DMS53 (cell line): ENCODE measurements at places on chromosomes 12 and 14.

DNA sequence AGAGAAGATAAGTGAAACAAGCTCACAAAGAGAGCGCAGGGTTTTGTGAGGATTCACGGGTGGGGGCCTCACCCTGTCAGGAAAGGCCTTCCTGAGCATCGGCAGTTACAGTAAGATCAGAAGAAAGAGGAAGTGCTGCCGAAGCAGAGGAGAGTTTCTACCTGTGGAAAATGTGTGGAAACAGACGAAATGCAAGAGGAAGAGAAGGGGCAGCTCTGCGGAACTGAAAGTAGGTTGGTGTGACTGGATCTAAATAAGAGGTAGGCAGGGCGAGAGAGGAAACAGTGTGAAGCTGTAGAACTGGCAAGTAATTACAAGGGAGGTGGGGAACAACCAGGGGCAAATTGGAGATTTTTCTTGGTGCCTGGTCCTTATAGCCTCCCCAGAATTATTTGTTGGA lies 2.6 kb downstream of the GPR68 start:
- no peak for DNase-seq

GRCh38 chr14:69519204-69520100 lies 34.9 kb downstream of the PLEKHD1 start:
- DNase-seq = no peak

DNA sequence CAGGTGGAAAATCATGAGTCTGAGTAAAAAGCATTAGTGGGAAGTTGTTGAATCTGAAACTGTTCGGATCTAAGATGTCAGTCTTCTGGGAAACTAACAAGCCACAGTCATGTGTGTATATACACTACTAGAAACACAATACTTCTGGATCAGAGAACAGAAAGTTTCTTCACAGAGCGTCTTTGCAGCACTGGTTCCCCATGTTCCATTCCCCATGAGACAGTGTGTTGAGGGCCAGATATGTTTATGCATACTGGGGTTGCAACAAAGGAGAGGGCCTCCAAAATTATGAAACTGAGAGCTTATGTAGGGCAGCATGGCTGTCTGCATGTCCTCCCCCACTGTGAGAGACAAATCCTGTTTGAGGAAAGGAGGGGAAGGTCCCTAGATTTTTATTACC lies 295.0 kb upstream of the NAV3 start:
- DNase-seq = no peak

DNA sequence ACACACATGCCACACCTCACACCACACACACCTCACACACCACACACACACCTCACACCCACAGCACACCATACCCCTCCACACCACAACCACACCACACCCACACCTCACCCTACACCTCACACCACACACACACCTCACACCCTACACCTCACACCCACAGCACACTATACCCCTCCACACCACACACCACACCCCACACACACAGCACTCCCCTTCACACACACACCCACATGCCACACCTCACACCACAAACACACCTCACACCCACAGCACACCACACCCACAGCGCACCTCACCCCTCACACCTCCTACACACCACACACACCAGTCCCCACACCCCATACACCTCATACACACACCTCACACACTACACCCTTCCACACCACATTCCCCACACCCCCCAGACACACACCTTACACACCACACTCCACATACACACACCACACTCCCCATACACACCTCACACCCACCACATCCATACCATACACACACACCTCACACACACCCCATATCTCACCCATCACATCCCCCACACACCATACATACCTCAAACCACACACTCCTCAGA lies 80.0 kb downstream of the ACTN1 start:
- no peak for DNase-seq

GRCh38 chr12:116236976-116237375 lies 40.5 kb downstream of the MED13L start:
- no peak for DNase-seq

- DNase-seq = no peak
Observed at GRCh38 chr12:109678719-109679118, 34.9 kb upstream of the FAM222A start.

DNA sequence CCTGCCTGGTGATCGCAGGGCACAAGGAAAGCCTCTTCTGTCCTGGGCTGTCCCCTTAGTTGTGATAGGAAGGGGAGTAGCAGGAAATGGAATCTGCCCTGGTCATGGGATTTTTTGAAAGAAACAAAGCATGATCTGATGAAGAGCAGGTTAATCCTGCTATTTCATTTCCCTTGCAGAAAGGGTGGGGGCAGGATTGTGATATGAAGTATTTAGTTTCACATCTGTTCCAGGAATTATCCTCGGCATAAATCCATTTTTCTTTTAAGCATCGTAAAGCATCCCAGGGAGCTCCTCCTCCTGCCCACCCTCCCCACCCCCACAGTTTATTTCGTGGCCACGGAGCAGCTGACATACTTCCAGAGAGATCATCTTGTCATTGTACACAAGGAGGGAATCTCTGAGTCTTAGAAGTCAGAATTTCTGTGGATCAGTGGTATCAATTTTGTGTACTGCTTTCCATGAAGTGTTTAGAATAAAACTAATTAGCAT lies 53.1 kb downstream of the TGFB3 start:
- no peak for DNase-seq

GRCh38 chr12:93127107-93127560 lies 198.0 kb upstream of the EEA1 start:
- no peak for DNase-seq

DNA sequence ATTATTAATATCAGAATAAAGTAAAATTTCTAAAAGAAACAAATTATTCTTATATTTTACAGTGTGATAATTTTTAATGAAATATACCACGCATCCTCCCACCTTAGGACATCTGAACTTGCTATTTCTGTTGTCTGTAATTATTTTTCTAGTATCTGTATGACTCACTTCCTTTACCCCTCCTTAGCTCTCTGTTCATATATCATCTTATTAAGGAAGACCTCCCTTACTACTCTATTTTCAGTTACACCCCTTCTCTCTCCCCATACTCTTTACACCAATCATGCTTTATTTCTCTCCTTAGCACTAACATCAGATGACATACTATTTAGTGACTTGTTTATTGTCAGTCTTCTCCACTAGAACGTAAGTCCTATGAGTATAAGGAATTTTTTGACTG lies 34.2 kb upstream of the C12orf50 start:
- DNase-seq = no peak

- no peak for DNase-seq
Observed at GRCh38 chr12:107491856-107492255, 193.7 kb upstream of the PWP1 start.

GRCh38 chr12:96529912-96530311 lies 40.5 kb downstream of the CFAP54 start:
- no peak for DNase-seq
